ENCODE measurements at places on chromosomes 12 and 14. TPM values are rescaled to one million over a fixed set of nuclear protein-coding genes. Genes with fewer than 3 reads are reported as not detected.

The RHNO1 gene
- 17.2 TPM for total RNA-seq

The LBHD2 gene
- not detected for total RNA-seq

The TBX3 gene
- total RNA-seq = 18.0 TPM

The OR4E1 gene
- not detected for total RNA-seq

The CRY1 gene
- total RNA-seq = 17.7 TPM

The FAM181A gene
- total RNA-seq = not detected

The PTPRO gene
- total RNA-seq = 4.6 TPM

- no peak for DNase-seq
- no peaks in the 10 kb centered on the region for H3K27me3 ChIP-seq
- no peak overlapping the region for H3K4me3 ChIP-seq
- H3K27ac ChIP-seq = no peak overlapping the region
Measured at GRCh38 chr12:130719263-130719859, 3.3 kb upstream of the RIMBP2 start.

DNA sequence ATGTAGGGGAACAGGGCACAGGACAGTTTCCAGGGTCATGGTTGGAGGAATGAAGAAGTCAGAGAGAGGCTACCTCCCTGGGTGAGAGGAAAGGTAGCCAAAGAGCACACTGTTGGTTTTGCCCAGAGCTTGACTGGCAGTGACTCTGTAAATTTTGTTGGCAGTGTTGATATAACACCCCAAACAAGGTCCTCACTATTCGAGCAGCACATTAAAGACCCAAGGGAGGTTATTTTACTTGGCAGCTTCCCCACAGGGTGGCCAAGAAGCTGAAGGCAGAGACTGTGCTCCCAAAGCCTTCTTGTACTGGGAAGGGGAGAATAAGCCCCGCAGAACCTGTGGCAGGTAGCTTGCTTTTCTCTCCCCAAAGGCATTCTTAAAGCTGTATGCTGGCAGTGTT lies 40.6 kb downstream of the WSCD2 start:
- H3K4me3 ChIP-seq = no peak overlapping the region
- H3K27ac ChIP-seq = no peak overlapping the region
- DNase-seq = no peak
- H3K27me3 ChIP-seq = no peaks in the 10 kb centered on the region

GRCh38 chr12:99260456-99260996 lies 387.0 kb upstream of the GARIN6 start:
- H3K27me3 ChIP-seq = no peaks in the 10 kb centered on the region
- H3K4me3 ChIP-seq = no peak overlapping the region
- H3K36me3 ChIP-seq = no peaks in the 10 kb centered on the region
- DNase-seq = no peak

DNA sequence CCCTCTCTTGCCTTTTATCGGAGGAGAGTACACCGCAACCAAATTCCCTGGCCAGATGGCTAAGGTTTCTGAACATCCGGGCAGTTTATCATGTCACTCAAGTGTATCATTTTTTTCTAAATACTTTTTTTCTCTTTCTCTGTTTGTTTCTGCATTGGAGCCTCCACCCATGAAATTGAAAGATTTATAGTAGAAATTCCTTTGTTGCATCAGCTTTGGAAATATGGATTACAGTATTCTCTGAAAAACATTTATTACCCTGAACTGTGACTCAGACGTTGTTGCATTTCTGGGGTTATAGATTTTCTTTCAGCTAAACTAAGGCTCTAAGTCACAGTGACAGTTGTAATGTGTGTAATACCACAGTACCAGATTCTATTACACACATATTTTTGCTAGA lies 187.0 kb downstream of the SPTSSA start:
- H3K27ac ChIP-seq = no peak overlapping the region
- H3K4me3 ChIP-seq = no peak overlapping the region
- H3K27me3 ChIP-seq = no peaks in the 10 kb centered on the region

DNA sequence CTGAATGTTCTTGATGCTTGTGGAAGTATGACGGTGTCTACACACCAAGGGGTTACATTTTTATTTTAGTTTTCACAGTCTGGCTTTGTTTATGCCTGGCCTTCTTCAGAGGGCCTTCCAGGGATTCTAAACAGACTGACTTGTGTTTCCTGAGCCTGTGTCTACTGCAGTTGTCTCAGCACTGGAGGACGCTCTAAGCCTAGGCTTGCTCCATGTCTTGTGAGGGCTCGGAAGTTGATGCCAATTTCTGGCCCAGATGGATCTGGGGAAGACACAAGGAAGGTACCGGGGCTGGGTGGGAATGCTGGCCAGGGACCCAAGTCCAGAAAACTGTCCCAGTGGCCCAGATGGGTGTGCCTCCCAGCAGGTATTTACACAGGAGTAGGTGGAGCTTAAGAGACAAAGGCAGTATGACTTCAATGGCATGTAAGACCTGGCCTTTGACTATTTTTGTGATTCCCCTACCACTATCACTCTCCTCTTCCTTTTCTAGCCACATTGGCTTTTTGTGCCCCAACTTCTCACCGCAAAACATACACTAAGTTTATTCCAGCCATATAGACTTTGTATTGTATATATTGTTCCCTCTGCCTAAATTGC lies 56.9 kb downstream of the GPR137C start:
- no peak overlapping the region for H3K27ac ChIP-seq
- no peak for DNase-seq
- H3K4me3 ChIP-seq = no peak overlapping the region
- H3K36me3 ChIP-seq = no peaks in the 10 kb centered on the region
- H3K27me3 ChIP-seq = no peaks in the 10 kb centered on the region

GRCh38 chr14:100982353-100982752 lies 78.8 kb upstream of the RTL1 start:
- no peak overlapping the region for H3K27ac ChIP-seq
- no peak for DNase-seq
- H3K36me3 ChIP-seq = no peaks in the 10 kb centered on the region
- H3K27me3 ChIP-seq = no peaks in the 10 kb centered on the region

DNA sequence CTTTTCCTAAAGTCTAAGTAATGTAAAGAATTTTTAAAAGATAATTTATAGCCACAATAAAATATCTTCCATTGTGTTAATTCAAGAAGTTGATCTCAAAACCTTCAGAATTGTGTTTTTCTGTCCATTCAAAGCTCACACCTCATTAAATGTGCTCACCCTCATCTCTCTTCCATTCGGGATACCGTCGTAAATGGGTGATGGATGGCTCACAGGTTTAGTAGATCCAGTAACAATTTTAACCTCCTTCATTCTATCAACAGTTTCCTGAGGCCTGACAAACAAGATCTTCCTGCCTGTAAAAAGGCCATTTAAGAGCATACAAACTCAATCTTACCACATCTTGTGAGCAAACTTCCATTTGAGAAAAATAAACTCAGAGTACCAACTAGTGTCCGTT lies 9.4 kb upstream of the FLRT2 start:
- no peak overlapping the region for H3K27ac ChIP-seq
- no peaks in the 10 kb centered on the region for H3K27me3 ChIP-seq
- DNase-seq = peak; percentile 77

GRCh38 chr12:94942663-94943062 lies 60.8 kb downstream of the NDUFA12 start:
- no peaks in the 10 kb centered on the region for H3K4me1 ChIP-seq
- no peaks in the 10 kb centered on the region for H3K36me3 ChIP-seq
- no peak overlapping the region for H3K27ac ChIP-seq
- H3K27me3 ChIP-seq = no peaks in the 10 kb centered on the region

DNA sequence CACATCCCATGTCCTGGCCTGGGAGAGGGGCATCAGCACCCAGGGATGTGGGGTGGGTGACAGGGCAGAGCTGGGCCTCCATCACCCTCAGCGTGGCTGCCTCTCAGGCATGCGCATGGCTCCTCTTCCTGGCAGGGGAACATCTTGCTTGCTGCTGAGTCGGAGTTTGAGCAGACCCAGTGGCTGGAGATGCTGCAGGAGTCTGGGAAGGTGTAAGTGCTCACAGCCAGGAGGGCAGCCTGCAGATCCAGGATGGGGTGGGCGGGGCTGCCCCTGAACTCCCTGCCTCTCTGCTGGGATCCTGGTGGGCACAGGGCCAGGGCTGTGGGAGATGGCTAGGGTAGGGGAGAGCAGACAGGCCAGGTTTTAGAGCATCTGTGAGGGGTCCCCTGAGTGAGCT lies 16.2 kb downstream of the PLEKHD1 start:
- peaks cover 2% of the 10 kb centered on the region for H3K4me1 ChIP-seq
- H3K36me3 ChIP-seq = no peaks in the 10 kb centered on the region
- no peak overlapping the region for H3K4me3 ChIP-seq
- H3K27ac ChIP-seq = no peak overlapping the region
- no peak for DNase-seq

GRCh38 chr14:103384450-103385151 lies 614 bp upstream of the MARK3 start:
- peak overlapping the region; percentile 98 for H3K4me3 ChIP-seq
- no peaks in the 10 kb centered on the region for H3K27me3 ChIP-seq
- DNase-seq = no peak
- H3K27ac ChIP-seq = peak overlapping the region; percentile 98

DNA sequence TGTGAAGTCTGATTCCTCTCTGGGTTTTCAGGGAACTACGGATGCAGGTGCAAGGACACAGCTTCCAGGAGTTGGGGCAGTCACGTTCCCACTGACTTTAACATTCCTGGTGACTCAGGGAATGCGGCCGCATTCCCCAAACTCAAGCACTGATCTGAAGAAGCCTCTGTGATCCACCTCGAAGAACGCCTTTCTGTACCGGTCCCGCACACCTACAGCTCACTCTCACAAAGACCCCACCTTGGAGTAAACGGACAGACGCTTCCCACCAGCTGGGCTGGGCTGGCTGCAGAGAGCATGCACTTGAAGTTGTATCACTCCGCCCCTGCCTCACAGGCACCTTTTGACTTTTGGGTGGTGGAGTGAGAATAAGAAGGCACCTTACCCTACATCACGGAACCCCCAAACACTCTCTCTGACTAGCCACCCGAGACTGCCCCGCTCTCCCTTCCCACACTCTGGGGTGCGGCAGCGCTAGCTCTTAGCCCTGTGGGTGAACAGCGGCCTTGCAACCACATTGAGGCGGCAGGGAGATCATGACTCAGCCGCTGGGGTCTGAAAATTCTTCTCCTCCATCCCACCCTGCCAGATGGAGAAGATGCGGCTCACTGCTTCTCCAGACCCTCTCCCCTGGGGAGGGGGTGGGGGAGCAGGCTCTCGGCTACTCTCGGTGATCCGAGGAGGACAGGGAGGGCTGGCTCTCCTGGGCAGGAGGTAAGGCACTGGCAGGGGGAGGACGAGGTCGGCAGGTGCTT lies 23.7 kb upstream of the HDAC7 start:
- no peaks in the 10 kb centered on the region for H3K27me3 ChIP-seq
- H3K4me3 ChIP-seq = no peak overlapping the region
- peaks cover 2% of the 10 kb centered on the region for H3K4me1 ChIP-seq
- H3K36me3 ChIP-seq = peaks cover 11% of the 10 kb centered on the region
- H3K27ac ChIP-seq = no peak overlapping the region

DNA sequence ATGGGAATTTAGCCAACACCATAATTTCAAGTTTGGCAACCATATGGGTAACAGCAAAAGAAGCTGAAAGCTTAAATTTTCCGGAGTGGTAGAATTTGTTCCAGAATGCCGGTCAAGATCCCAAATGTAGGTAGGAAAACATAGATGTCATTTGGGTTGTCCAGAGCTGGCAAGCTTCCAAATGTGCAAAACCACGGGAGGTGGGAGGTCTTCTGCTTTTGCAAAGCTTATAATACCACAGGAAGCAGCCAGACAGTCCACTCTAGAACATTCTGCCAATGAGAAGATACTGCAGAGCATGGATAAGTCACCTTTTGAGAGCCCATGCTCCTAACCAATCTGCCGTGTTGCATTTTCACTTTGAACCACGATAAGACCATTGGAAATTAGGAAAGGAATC lies 26.4 kb upstream of the BATF start:
- no peaks in the 10 kb centered on the region for H3K4me1 ChIP-seq
- no peak overlapping the region for H3K4me3 ChIP-seq
- H3K27ac ChIP-seq = no peak overlapping the region
- H3K27me3 ChIP-seq = no peaks in the 10 kb centered on the region
- no peaks in the 10 kb centered on the region for H3K36me3 ChIP-seq

GRCh38 chr12:104596134-104596799 lies 139.5 kb downstream of the CHST11 start:
- no peaks in the 10 kb centered on the region for H3K36me3 ChIP-seq
- H3K4me1 ChIP-seq = no peaks in the 10 kb centered on the region
- H3K4me3 ChIP-seq = no peak overlapping the region
- DNase-seq = no peak
- H3K27me3 ChIP-seq = no peaks in the 10 kb centered on the region
- no peak overlapping the region for H3K27ac ChIP-seq

All from kidney (tissue), 22 donors.